Activated T-cell treated with anti-CD3 and anti-CD28 coated beads, Interleukin-2, amount 50 U/mL, for 72 hours (primary cell): ENCODE measurements at places on chromosomes 16 and 17.

GRCh38 chr17:16345565-16345964 is 7.7 kb downstream of the CENPV start:
- DNase-seq, result no peak

DNA sequence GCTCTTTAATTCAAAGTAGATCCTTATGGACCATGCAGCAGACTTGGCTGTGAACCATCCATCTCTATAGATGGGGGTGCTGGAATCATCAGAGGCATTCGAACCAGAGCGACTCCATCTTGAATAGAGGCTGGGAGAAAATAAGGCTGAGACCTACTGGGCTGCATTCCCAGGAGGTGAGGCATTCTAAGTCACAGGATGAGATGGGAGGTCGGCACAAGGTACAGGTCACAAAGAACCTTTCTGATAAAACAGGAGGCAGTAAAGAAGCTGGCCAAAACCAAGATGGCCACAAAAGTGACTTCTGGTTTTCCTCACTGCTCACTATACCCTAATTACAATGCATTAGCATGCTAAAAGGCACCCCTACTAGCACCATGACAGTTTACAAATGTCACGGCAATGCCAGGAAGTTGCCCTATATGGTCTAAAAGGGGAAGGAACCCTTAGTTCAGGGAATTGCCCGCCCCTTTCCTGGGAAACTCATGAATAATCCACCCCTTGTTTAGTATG is 89.2 kb upstream of the BRD7 start:
- DNase-seq, result no peak

- no peak for DNase-seq
These were observed 20.5 kb upstream of the ITGA3 start for GRCh38 chr17:50035421-50035879.

DNA sequence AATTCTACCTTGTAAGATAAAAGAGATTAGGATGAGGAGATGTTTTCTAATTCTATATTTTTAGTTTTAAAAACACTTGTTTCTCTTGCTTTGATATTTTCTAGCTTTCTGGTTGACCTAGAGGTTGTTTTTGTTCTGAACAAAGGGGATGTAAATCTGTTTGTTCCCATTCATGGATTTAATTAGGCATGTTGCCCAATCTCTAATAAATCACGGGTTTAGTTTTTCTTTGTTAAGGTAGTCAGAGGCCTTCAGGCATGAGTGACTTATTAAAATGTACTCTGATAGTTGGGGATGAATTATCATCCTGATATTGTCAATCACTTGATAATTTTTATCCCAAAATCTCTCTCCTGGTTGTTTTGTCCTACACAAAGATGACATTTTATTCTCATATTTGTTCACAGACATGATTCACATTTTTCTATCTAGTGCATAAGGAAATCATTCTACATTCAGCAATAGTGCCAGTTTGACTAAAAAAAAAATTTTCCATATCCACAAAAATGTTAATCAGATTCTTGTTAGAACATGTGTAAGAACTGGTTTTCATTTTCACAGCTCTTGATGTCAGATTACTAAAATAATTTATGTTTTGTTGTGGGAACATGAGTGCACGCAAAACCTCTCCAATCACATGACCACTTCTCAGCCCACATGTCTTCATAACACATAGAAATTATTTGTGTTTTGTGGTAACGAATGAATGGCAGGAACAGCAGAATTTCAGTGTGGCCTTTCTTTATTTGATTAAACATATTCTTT is 95.7 kb upstream of the AKTIP start:
- DNase-seq, result no peak

- no peak for DNase-seq
These were observed 54.3 kb downstream of the RPTOR start for GRCh38 chr17:80598813-80599545.

DNA sequence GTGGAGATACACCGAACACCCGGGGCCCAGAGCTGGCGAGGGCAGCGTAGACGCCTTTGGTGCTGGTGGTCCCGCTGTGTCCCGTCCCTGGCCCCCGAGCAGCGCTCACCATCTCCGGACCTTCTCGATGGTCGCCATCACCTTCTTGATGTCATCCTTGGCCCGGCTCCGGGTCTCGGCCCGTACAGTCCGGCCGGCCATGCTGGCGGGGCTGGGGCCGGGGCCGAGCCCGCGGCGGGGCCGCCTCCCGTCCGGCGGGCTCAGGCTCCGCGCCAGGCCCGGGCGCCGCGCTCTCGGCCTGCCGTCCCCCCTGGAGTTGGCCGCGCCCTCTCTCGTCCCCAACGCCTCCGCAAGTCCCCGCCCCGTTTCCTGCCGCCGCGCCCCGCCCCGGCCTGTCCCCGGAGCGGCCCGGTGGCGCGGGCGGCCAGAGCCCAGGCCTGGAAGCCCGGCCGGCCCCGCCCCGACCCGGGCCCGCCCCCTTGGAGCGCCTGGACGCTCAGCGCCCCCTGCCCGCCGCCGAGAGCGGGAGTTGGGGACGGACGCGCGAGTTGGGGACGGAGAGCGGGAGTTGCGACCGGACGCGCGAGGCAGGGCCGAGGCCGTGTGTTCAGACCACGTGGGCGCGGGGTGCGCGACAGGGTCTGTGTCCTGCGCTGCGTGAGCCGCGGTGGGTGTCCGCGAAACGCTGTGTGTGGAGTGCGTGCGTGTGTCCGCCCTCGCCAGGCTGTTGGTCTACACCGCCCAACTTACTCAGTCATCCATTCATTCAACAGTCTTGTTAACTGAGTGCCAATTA is at the start of gene BCL7C:
Gene BCL7C (minus strand): TSS at position 334 of the 796 bp plus-strand sequence. CDS start 133 bp downstream, at position 201.
- DNase-seq, result peak; percentile 93

GRCh38 chr17:27533874-27534815 is 77.9 kb downstream of the KSR1 start:
- no peak for DNase-seq

DNA sequence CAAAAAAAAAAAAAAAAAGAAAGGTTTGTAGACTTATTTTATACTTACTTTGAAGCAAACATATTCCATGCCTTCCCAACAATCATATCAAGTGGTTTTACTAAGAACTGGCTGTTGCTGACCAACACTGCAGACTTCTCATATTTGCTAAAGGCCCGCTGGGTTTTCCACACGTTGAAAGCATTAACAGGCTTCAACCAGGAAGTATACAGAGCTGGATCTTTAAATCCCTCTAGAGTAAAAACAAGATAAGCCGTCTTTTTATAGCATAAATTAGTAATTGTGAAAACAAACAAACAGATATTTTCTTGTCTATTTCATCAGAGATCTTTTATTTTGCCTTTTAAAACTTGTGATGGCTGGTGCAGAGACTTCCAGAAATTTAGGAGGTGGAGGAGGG is 29.1 kb downstream of the TUBD1 start:
- no peak for DNase-seq

DNA sequence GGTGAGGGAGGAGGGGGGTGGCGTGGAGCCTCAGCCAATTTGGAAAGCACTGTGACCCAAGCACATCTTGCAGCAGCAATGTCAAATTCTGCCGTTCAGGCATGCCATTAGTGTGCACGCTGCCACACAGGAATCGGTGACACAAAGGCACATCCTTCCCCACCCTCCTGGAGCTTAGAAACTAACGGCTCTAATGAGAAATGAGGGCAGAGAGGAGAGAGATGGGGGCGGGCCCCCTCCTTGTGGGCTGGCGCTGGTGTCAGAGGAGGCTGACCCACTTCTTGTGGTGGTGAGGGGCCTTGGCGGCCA is 94.8 kb downstream of the RTN4RL1 start:
- no peak for DNase-seq

DNA sequence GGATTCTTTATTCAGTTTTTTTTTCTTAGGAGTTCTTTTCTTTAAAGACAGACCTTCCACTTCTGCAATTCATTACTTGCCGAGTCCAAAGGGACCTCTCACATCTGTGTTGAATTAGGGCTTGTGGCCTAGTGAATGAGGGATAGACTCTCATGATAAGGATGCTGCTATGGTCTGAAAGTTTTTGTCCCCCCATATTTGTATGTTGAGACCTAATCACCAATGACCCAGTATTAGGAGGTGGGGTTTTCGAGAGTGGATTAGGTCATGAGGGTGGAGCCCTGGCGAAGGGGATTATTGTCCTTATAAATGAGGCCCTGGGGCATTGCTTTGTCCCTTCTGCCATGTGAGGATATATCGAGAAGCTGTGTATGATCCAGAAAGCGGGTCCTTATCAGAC is 9.5 kb downstream of the KRT12 start:
- no peak for DNase-seq

DNA sequence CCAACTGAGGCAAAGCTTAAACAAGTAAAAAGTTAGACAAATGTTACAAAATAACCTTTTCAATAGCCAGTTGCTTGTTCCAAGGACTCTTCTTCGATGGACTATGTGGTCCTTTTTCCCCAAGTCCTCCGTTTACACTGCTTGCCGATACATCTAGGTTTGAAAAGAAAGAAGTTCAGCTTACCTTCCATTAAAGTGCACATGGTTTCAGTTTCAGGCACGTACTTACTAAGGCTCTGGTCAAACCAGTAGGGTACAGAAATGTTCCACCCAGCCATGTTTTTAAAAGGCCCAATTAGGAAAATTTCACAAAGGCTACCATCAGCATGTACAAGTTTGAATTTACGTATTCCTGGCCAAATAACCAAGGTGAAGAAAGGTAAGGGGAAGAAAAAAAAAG is 2.1 kb downstream of the SRSF2 start:
- DNase-seq, result no peak

GRCh38 chr17:74394977-74395376 is 27.7 kb downstream of the GPR142 start:
- no peak for DNase-seq

DNA sequence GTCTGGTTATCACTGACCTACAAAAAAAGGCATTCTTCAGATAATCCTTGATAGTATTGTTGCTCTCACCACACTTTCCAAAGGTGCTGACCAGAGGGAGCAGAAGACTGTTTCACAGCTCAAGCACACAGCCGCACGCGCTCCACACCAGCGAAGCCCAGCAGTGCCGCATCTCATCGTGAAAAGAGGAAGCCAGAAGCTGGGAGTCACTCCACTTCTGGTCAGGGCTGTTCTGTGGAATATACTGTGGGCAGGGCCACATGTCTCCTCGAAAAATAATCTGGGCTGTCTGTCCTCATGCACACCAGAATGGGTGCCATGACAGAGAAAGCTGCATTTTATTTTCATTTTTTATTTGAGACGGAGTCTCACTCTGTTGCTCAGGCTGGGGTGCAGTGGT is 7.3 kb upstream of the PRSS36 start:
- DNase-seq, result peak; percentile 11

DNA sequence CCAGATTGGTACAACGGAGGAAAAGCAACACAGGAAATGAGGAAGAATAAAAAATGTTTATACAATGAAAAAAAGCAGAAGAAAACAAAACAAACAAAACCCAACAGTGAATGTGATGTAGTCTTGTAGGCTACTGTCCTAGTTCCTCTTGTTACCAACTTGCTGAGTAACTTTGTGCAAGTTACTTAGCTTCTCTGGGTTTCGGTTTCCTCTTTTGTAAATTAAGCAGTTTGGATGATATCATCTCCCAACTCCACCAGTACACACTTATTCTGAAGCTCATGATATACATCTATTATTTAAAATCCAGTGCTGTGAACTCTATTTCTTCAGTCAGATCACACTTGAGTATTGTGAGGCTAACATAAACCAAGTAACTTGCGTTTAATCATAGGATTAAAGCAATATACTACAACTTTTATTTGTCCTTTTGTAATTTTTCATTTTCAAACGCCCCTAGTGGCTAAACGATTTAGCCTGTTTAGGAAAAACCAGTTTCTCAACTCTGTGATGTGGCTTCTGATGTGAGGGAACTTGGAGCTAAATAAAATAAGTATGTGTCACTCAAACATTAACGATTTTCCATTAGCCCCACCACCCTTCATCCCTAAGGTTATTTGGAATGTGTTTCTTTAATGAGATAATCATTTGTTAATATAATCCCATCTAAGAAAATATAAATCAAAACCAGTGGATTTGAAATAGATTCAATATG is 1.4 kb upstream of the UNK start:
- DNase-seq, result no peak

GRCh38 chr16:75746359-75746758 is 20.1 kb upstream of the CPHXL start:
- DNase-seq, result no peak

GRCh38 chr17:72274614-72275013 is 153.8 kb downstream of the SOX9 start:
- DNase-seq, result no peak

DNA sequence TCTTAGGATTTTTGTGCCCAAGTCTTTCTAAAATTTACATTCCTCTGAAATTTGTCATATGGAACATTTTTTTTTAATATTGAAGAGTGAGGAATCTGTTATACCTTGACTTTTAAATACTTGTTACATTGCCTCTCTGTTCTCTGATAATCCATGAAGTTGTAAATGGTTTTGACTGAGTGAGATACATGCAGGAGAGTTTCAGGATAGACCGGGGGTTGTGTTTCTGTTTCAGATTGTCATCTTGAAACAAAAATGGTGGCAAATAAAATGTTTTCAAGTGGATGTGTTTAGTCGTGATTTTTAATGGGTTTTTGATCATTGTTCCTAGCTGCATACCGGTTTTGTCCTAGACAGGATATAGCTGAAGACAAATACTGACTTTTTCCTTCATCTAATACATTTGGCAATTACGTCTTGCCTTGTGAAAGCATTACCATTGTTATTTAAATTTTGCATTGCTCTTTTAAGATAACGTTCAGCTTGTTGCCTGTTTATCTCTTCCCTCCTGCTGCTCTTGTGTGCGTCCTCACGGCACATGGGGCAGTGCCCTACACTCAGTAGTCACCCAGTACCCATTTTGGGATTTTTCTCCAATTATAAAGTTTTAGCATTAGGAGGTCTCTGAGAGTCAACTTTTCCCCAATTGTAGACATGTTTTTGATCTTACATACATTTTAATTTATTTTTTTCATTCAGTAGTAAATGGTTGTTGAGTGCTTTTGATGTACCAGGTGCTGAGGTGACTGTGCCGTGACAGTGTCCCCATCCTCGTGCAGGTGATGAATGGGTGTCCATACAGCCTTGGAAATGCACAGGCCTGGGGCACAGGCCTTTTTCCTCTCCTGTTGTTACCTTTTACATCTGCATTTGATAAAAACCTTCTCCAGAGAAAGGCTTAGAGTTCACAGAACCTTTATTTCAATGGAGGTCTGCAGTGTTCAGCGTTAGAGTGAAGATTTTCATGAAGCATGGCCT is 169.9 kb downstream of the MSI2 start:
- no peak for DNase-seq

GRCh38 chr17:18981642-18982424 is 22.7 kb downstream of the FAM83G start:
- DNase-seq, result no peak

DNA sequence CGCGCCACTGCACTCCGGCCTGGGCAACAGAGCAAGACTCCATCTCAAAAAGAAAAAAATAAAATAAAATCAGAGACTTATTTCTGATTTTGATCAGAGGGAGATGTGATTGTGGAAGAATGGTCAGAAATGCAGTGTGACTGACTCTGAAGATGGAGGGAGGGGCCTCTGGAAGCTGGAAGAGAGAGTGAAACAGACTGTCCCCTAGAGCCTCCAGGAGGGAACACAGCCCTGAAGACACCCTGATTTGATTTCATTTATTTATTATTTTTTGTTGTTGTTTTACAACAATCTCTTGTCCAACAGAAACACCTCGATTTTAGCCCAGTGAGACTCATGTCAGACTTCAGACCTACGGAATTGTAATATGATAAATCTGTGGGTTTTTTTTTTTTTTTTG is 26.1 kb downstream of the BCL7C start:
- no peak for DNase-seq
